ENCODE measurements at places on chromosomes 6 and 20.

DNA sequence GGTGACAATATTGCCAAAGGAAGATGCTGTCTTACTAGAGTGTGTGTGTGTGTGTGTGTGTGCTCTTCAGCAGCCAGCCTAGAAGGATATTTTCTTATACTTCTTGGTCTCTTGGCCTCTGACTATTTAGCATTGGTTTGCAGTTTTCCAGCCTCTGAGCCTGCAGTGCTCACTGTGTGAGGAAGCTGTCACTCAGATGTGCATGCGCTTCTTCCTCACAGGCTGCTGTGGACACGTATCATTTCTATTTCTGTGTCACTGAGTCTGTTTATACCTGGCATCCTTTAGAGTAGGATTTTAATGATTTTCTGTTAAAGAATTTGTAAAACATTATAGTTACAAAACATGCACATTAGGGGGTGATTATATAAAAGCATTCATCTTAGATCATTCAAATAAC lies 83.3 kb downstream of the ALDH8A1 start:
- DNase-seq: no peak

GRCh38 chr20:61288331-61288784 lies 36.3 kb downstream of the CDH4 start:
- DNase-seq: no peak

DNA sequence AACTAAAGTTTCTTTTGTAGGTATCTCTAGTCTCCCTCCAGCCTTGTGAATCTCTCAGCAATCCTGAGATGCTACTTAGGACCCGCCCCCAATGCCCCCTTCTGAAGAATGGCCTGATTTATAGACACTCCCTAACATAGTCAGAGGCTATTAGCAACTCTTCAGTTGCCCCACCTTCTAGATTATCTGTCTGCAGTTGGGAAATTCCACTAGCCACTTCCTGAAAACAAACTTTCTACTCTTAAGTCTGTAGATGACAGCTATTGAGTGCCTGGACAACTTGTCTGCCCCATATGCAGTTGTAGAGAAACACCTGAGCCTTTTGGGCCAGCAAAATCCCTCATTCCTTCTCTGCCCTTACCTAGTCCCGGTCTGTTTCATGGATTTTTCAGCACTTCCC lies 188.2 kb upstream of the PREP start:
- peak; percentile 61 for DNase-seq

GRCh38 chr20:45355209-45356084 lies 7.2 kb upstream of the SDC4 start:
- DNase-seq: peak; percentile 57

- no peak for DNase-seq
These were observed 356.4 kb downstream of the CDH4 start for GRCh38 chr20:61608275-61609085.

DNA sequence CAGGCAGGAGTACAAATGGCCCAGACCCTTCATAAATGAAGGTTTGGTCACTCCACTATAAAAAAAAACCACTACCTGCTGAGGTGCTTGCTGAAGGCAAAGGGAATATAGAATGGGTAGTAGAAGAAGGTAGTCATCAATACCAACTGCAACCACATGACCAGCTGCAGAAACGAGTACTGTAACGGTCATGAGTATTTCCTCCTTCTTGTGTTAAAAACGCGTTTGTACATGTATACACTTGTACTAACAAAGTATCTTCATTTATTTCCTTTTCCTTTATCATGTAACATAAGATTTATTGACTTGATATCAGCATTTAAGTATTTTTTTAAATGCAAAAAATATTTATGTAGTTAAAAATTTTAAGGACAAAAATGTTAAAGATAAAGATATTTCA lies 238.6 kb downstream of the TFAP2B start:
- no peak for DNase-seq

GRCh38 chr20:35506179-35506578 lies 23.3 kb downstream of the C20orf173 start:
- DNase-seq: no peak

DNA sequence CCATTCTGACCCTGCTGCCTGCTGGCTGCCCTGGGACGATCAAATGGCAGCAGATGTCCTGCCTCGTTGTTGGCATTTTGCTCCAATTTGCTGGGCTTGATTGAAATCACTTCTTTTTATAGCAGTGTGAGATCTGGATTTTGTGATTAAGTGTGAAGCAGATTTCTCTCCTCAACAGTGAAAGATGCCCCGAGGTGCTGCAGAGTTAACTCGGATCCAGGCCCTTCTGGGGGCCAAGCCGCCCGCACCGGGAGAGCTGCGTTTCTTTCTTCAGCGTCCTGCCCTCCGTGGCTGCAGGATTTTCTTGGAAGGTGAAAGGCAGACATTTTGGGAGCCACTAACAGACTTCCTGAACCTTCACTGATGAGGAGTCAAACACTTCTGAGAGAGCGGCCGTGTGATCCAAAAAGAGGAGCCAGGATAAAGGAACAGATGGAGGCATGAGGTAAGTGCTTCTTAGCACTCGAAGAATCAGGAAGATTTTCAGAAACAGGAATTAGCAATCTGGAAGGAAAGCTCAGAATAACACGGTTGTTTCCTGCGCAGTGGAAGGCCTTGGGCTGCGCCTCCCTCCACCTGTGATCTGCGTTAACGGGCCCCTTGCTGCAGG lies 139.5 kb upstream of the AFDN start:
- DNase-seq: no peak

DNA sequence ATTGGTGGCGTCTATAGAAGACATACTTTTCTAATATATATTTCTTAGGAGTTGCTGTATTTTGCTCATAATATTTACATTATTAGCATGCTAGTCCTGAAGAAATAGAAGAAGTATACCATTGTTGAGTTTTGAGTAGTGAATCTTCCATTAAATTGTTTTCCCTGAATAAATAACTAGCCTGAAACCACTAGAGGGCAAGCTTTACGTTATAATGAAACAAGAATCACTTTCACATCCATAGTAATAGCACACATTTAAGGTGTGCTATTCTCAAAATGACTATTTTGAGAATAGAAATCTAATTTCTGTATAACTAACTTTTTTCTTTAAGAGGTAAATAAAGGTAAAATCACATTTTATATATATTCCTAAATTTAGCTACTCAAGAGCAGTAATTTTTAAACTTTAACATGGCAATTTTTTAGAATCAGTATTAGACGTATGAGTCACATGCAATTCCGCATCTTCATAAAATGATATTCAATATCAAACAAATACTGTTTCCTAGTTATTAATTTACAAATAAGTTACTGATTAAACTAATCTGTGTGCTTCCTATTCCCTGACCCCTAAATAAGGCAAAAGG lies 213.2 kb upstream of the MANEA start:
- DNase-seq: no peak

DNA sequence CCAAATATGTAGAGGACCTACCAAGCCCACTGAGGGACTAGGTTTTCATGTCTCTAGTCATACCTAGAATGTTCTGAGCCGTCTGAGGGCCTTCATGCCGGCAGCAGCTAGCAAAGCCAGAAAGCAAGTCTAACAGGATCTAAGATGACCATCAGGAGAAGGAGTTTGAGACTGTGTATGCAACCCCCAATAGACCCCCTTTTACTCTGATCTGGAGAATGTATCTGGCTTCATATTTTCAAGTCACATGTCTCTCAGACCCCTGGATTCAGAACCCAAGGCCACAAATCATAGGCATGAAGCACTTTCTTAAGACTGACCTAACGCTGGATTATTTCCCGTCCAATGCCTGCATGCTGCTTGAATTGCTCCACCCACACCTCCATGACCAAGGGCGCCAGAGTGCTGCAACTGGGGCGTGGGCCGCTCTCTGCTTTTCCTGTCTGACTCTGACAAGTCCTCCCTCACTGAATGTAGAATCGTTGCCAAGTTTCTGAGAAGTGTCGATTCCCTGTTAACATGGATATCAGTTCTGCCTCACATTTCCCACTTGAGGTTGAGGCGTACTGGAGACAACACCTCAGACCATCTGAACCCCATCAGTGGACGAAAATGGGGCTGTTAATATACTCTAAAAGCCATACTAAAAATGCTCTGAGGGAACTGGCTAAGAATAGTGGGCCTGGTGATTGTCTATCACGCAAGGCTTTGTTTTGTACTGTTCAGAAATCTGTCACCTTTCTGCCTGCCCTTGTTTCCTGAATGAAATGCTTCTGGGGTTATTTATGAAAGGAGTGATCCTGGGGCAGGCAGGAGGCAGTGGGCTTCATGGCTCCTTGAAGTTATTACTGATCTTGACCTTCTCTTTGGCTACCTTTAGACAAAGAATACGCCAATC lies 23.9 kb upstream of the ASXL1 start:
- DNase-seq: peak; percentile 91

DNA sequence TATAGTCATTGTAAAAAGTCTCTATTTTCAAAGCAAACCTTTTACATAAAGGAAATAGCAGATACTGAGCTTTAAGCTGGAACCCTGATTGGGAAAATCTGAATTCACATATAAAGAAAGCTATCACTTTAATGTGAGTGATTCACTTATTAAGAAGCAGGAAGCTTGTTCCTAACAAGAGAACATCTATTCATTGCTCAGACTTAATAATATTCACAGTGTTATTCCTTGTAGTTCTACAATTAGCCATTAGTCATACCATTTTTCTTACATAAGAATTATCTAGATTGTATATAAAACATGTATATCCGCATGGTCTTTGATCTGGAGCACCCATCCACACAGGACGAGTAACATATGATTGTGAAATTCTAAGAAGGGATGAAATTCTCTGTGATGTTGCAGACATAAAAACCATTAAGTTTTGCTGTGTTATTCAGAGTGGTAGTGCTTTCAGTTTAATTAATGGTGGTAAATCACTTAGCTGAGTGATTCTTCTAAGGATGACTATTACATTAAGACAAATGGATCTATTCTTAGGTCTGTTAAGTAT lies 71.1 kb upstream of the FOXQ1 start:
- no peak for DNase-seq

- DNase-seq: no peak
These were observed 178.4 kb upstream of the SUPT3H start for GRCh38 chr6:45555981-45556771.

DNA sequence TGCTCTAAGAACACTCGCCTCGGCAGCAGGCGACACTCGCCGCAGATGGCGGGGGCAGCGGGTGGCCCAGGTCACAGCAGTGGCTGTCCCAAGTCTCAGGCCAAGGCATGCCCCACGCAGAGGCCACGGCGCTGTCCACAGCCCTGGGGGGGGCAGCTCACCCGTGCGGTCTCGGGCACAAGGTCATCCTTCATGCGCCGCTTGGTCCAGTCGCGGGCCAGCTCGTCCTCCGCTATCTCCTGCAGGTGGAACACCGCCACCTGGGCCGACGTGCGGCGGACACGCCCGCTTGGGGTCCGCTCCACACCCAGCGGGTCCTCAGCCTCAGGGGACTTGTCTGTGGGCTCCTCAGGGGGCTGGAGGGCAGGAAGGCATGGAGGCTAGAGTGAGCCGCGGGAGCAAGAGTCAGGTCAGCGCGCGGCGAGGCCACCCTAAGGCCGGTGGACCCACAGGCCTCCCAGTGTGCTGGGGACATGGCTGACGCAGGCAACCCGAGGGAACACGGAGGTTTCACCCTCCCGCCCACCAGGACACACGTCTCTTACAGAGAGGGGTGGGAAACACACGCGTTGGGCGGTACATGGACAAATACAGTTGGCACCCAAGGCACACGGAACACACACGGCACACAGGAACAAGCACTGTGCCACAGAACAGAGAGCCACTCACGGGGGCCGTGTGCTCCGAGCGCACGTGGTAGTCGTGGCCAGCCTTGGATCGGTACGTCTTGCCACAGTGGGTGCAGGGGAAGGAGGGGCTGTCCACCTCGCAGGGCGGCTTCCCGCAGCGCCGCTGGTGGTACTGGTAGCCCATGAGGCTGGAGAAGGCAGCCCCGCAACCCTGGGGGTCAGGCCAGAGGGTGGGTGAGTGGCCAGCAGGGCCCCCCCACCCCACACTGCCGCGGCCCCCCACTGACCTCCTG lies 6.5 kb upstream of the UCKL1 start:
- no peak for DNase-seq

DNA sequence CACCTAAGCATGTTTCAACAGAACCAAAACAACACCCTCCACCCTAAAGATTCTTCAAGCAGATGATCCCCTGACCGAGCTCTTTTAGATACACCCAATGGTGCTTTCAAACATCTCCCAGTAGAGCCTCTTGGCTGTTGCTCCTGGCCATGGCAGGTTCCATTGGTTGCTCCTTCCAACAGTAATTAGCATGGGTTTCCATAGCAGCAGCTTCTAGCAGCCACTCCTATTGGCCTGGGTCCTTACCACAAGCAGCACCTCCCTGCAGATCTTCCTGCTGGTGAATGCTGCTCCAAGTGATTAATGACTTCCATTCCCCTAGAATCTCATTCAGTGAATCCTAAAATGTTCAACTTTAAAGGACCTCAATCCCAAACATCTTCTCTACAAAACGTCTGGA lies 13.9 kb downstream of the CCN2 start:
- no peak for DNase-seq

DNA sequence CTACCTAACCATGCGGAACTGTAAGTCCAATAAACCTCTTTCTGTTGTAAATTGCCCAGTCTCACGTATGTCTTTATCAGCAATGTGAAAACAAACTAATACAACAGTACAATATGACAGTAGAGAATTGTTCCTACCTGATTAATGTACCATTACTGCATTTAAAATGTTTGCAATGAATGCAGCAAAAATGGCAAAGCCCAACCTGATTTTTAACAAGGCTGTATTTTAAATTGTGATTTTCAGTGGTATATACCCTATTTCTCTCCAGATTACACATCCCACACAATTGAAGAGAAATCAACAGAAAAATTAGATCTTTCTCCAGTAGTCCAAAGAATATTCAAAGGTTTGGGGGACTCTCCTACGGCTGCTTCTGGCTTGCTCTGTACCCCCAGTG lies 3.3 kb upstream of the PCSK2 start:
- DNase-seq: no peak

- DNase-seq: no peak
These were observed 978.5 kb downstream of the TBC1D32 start for GRCh38 chr6:120355822-120356221.

- DNase-seq: no peak
These were observed 11.2 kb upstream of the ZNF76 start for GRCh38 chr6:35248300-35248699.

DNA sequence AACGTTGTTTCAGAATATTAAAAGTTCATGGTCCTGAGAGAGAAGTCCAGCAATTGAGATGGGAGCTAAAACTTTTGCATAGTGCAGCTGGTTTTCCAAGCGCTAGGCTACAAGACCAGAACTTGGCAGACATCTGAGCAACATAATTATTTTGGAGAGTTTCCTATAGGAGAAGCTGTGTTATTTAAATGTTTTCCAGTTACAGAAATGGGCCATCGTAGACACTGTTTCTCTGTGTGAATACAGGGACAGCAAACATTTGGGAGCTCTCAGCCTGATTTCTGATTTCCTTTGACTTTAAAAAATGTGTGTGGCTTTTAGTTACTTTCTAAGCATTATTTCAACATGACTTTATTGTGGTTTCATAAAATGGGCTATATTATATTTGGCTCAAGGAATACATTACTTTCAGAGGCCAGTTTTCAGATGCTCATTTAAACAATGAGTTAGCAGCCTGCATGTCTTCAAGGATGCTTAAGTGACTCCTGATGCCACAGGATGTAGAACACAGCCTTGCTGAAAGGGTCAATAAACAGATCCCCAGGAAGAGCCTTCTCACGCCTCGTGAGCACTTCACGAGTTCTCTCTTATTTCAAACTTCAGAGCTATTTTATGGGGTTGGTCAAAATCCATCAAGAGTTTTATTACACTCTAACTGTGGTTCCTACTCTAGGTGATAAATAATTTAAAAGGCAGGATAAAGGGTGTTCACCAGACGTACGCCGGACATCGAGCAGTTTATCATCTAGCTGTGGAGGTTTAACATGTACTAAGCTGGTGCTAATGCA lies 193.8 kb downstream of the SMOC2 start:
- DNase-seq: no peak

- peak; percentile 77 for DNase-seq
These were observed 10.6 kb upstream of the NDRG3 start for GRCh38 chr20:36756496-36756895.
